NCI-H526 (cell line): ENCODE measurements at places on chromosomes 4 and X.
A peak's percentile ranks its signal among the peaks of the same experiment; 100 is the strongest.

DNA sequence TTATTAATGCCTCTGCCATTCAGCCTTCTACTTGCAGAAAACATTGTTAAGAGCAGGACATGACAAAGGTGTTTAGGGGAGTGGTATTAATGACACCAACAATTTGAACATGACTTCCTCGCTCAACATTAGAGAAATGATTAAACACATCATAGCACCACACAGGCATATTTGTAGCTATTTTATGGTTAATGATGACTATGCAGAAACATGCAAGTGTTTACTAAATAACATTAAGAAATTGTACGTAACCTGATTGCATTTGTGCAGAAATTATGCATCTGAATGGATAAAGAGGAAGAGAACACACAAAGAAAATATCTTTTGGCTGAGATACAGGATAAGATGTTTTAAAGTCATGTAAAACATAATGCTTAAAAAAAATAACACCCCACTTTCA, 323.5 kb downstream of the LDB2 start:
- DNase-seq, result no peak

- DNase-seq, result no peak
Observed at GRCh38 chr4:159382856-159383561, 280.1 kb downstream of the RAPGEF2 start.

DNA sequence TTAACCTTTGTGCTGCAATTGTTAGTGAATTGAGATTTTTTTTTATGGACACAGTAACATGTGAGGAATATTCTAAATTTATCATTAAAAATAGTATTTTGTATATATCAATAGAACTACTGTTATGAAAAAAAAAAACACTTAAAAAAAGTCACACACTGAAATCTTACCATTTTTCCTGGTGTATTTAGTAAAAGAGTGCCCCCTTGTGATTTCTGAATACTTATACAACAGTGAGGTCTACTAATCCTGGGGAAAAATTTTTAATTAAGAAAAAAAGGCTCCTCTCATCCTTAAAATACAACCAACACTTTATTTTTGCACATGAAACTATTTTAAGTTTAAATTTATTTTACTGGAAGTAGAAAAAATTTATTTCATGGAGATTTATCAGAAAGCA, 56.4 kb upstream of the SPOCK3 start:
- DNase-seq, result no peak

- DNase-seq, result no peak
Observed at GRCh38 chrX:262381-262909, 18.7 kb upstream of the PLCXD1 start.

GRCh38 chr4:104735174-104735573, 240.5 kb upstream of the CXXC4 start:
- no peak for DNase-seq

GRCh38 chr4:52983563-52984303, 121.6 kb downstream of the RASL11B start:
- peak; percentile 93 for DNase-seq

- no peak for DNase-seq
Observed at GRCh38 chr4:120111745-120112144, 45.1 kb upstream of the MAD2L1 start.

DNA sequence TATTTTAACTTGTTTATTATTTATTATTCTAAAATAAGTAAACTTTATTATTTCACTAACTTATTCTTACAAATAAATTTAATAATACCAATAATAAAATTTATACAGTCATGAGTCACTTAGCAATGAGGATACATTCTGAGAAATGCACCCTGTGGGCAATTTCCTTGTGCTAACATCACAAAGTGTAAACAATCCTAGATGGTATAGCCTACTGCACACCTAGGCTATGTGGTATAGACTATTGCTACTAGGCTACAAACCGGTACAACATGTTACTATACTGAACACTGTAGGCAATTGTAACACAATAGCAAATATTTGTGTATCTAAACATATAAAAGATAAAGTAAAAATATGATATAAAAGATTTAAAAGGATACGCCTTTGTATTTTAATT, 479.5 kb downstream of the EPHA5 start:
- no peak for DNase-seq

DNA sequence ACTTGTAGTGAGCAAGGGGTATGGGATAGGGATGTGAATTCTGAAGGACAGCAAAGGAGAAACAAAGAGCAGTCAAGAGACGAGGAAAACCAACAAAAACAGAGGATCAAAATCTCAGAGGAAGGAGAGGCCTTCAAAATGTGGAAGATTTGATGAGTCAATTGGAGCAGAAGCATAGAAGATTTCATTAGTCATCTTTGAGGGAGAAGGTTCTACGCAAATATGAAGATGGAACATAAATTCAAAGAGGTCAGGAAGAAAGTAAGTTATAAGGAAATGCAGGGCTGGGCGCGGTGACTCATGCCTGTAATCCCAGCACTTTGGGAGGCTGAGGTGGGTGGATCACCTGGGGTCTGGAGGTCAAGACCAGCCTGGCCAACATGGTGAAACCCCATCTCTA, 35.4 kb downstream of the MID2 start:
- no peak for DNase-seq

- DNase-seq, result no peak
Observed at GRCh38 chr4:187128976-187129375, 405.3 kb upstream of the FAT1 start.

- DNase-seq, result no peak
Observed at GRCh38 chr4:139522457-139522856, 33.6 kb downstream of the SETD7 start.

DNA sequence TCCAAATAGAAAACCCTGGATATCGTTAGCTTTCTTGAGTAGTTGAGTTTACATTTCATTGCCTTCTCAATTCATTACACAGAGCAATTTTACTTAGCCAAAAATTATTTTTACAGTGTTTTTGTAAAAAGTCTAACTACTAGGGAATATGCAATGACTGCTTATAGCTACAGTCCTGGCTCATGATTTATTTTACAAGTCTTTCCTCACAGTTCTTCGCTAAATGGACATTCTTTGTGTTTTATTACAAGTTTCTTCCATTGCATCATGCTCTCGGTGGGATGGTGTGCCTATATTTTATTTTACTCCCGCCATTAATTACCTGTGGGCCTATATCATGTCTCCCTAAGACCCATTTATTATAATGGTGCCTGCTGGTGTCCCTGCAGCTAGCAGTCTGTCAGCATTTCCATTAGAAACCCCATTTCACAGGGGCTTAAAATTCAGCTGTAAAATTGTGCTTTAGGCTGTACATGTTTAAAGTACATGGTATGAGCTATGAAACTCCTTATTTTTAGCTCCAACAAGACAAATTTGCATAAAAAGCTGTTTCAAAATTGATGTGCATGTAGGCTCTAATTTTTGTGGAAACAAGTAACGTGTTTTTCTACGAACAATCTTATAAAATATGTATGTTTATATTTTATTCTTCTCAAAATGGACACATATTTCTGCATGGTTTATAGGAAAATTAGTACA, 227.4 kb downstream of the SLC7A11 start:
- no peak for DNase-seq

- DNase-seq, result peak; percentile 83
Observed at GRCh38 chr4:2441393-2442174, 22.8 kb downstream of the CFAP99 start.

- DNase-seq, result no peak
Observed at GRCh38 chr4:2936773-2937145, 26.4 kb downstream of the NOP14 start.

- no peak for DNase-seq
Observed at GRCh38 chr4:143531380-143531779, 17.9 kb downstream of the SMARCA5 start.

GRCh38 chr4:40438384-40439026, 103.4 kb downstream of the CHRNA9 start:
- no peak for DNase-seq

DNA sequence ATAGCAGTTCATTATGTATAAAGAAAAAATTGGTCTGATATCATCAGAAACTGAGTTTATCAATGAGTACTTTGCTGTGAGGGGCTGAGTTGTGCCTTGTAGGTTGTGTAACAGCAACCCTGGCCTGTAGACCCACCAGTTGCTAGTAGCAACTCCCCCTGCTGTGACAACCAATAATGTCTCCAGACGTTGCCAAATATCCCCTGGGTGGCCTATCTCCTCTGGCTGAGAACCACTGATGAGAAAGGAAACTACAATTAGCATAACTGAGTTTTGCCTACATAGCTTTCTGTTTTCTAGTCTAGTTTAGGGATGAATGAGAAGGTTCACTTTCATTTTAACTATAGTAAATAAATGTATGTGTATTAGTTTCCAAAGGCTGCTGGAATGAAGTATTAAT, 234.1 kb downstream of the CPE start:
- DNase-seq, result no peak

DNA sequence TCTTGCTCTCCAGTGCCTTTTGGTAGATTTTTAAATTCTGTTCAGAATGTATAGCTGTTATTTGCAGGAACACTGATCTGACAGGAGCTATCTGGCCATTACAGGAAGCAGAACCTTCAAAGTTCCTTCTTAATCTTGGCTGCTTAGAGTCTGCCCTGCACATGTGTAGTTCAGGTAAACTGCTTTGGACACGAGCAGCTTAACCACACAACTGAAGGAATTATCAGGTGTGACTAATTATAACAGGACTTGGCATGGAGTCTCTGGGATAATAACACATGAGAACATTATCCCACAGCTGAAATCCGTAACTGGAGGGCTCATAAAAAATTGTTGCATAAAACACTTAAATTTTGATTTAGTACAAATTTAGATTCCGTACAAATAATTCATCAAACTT, 11.6 kb upstream of the ING2 start:
- DNase-seq, result no peak

- DNase-seq, result no peak
Observed at GRCh38 chr4:47598320-47598719, 113.2 kb downstream of the ATP10D start.

GRCh38 chr4:76546759-76547742, 112.0 kb downstream of the SHROOM3 start:
- DNase-seq, result no peak

DNA sequence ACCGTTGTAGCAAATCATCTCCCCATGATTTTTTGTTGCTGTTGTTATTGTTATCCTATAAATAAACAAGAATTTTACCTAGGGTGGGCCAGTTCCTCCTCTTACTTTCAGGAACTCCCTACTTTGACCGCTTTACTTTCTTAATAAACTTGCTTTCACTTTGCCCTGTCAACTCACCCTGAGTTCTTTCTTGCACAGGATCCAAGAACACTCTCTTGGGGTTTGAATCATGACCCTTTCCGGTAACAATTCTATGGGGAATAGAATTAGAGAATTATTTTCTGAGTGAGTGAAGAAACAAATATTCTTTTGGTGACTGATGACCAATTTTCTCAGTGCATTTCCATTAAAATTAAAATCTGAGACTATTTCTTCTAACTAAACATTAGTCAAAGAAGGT, 584.0 kb upstream of the TENM3 start:
- DNase-seq, result no peak

DNA sequence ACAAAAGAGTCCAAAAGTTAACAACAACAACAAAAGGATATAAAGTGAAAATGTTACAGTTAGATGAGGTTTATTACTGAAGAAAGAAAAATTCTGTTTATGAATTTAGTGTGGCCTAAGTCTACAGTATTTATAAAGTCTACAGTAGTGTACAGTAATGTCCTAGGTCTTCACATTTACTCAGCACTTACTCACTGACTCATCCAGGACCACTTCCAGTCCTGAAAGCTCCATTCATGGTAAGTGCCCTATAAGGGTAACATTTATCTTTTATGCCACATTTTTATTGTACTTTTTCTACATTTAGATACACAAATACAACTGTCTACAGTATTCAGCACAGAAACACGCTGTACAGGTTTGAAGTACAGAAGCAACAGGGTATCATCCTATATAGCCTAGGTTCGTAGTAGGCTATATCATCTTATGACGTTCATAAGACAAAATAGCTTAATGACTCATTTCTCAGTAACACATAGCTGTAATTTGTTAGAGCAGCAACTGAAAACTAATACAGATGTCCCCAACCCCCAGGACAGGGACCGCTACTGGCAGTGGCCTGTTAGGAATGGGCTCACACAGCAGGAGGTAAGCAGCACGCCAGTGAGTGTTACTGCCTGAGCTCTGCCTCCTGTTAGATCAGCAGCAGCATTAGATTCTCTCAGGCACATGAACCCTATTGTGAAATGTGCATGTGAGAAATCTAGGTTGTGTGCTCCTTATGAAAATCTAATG, 61.3 kb downstream of the CENPC start:
- no peak for DNase-seq

- DNase-seq, result no peak
Observed at GRCh38 chr4:172842779-172843178, 325.8 kb upstream of the GALNT7 start.

DNA sequence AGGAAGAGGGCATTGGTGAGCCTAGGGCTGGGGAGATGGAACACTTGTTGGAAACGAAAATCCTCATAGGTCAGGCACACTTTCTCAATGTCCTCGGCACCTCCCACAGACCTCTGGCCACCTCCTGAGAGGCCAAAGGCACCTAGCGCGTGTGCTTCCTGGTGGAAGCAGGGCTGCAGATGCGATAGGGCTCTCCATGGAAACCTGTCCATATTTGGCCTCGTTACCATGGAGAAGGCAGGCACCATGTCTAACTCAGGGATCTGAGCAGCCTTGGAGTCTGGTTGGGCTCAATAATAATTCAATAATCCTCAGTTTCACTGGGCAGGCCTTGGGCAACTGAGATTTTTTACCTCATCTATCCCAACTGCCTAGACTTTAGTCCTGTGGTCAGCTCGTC, 58.3 kb downstream of the RAI2 start:
- DNase-seq, result no peak

DNA sequence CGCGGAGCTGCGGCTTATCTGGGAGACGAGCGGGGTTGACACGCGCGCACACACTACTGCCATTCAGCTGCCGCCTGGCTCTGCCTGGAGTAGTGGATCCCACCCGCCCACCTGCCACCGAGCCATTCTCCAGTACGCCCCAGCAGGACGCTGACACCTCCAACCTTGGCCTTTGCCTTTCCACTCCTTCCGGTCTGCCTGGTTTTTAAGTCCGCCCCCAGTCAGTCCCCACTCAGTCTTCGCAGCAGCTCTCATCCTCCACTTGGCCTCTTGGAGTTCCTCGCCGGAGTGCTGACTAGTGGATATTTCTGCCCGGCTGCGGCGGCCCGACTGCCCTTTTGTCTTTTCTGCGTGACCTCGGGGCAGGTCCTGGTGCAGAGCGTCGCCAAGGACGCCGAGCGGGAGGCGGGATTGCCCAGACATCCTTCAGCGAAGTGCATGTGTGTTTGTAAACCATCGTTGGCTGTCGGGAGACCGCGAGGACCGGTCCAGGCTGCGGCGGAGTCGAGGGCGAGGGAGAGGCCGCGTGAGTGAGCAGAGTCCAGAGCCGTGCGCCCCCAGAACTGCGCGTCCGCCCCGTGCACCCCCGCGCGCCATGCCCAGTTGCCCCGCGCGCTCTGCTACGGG, 1.1 kb downstream of the SLIT2 start:
- DNase-seq, result peak; percentile 77
